ENCODE measurements at places on chromosomes 12 and 14. TPM values are rescaled to one million over a fixed set of nuclear protein-coding genes. Genes with fewer than 3 reads are reported as not detected.

Gene CLEC2A
- not detected for total RNA-seq

Gene KRT79
- 0.23 TPM for total RNA-seq

Gene RPGRIP1
- not detected for total RNA-seq

Gene TMEM119
- total RNA-seq, result not detected

Gene PLEKHG7
- not detected for total RNA-seq

All from activated CD8-positive, alpha-beta memory T cell treated with anti-CD3 and anti-CD28 coated beads for 36 hours (primary cell).